ENCODE measurements at places on chromosomes 7 and 10.

GRCh38 chr10:89916468-89917215 is 215.3 kb downstream of the KIF20B start:
- no peak for DNase-seq

- no peak for DNase-seq
Observed at GRCh38 chr10:106832846-106833245, 331.7 kb downstream of the SORCS1 start.

GRCh38 chr7:111413739-111414138 is 148.6 kb downstream of the IMMP2L start:
- DNase-seq, result no peak

DNA sequence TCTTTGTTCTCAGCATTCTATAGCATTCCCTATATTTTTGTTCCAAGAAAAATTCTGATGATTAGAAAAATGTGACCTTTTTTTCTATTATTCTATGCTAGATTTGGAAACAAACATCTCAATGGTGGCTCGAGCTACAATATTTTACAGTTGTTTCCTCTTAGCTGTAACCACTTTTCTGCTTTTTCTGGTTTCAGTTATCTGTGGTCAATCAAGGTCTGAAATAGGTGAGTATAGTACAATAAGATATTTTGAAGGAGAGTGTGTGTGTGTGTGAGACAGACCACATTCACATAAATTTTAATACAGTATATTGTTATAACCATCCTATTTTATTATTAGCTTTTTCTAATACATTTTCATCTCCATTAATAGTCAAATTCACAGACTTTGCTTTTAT is 564.5 kb upstream of the GHITM start:
- DNase-seq, result no peak

GRCh38 chr7:128884561-128885369 is 22.1 kb downstream of the ATP6V1F start:
- DNase-seq, result no peak

- no peak for DNase-seq
Observed at GRCh38 chr7:149791-150636, 42.4 kb upstream of the FAM20C start.

DNA sequence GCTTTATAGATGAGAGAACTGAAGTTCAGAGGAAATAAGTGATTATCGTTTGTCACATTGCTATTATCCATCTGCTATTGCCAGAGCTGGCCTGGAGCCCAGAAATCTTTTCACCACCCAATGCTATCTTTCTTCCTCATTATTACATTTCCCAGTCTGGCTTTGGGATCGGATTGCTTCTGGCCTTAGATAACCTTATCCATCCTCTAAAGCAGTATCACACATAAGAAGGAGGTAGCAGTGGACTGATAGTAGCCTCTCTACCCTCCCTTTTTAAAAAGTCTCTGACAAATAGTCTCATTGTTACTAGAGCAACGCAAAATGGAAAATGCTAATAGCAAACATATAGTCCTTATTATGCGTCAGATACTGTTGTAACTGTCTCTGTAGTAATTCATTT is 1.3 kb upstream of the CLDN12 start:
- no peak for DNase-seq

- DNase-seq, result no peak
Observed at GRCh38 chr7:16357921-16358320, 63.4 kb downstream of the CRPPA start.

- DNase-seq, result no peak
Observed at GRCh38 chr10:44860811-44861736, 50.1 kb upstream of the TMEM72 start.

DNA sequence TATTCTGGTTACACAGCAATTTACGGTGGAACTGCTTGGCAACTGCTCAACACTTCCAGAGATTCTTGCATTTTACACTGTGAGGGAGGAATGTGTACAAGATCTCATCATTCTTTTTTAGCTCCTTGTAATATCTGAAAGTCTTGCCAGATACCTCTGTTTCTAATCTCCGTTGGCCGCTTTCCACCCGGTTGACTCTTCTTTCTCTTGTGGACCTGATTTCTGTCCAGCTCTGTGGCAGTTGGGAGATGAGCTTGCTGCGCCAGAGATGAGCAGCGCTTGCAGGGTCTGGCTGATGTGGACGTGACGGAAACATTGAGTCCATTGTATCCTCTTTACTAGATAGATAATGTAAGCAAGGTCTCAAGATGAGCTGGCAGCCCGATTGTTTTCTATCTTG is 27.6 kb downstream of the SPAG6 start:
- DNase-seq, result no peak

DNA sequence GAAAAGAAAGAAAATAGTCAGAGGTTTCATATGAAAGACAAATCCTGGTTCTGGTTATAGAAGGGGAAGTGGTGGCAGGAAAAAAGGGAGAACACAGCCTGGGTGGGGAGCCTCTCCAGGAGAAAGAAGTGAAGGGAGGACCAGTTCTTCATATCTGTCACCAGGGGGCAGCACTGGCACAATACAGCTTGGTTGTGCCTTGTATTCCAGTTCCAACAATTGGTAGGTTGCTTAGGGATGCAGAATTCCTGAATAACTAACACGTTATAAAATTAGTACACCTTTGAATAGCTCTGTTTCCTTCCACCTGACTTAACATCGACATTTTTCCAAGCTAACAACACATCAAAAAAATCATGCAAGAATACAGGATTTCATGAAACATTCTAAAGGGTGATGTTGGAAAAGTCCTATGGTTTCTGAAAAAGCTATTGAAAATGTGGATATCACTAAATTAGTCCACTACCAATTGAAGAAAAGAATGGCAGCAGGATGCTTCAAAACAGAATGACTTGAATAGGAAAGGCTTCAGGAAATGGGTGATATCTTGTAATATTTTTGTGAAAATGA is 52.9 kb downstream of the CYP26A1 start:
- no peak for DNase-seq

DNA sequence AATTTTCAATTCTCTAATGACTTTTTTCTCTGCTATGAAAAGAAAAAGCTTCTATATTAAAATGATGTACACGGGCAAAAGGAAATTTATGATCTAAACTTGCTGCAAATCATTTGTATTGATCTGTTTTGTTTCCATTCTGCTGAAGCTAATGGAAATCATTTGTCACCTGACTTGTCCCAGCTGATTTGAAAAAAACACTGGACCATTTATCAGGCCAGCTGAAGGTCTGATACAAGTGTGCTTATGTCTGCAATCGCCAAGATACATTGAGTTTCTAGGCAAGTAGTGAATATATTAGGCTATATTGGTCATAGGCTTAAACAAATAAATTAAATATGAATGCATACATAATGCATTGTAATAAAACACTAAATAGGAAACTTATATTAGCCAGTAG is 1309.7 kb downstream of the REEP3 start:
- DNase-seq, result no peak

- DNase-seq, result no peak
Observed at GRCh38 chr10:104706886-104707285, 65.8 kb downstream of the SORCS3 start.

- no peak for DNase-seq
Observed at GRCh38 chr7:29005829-29006228, 47.7 kb upstream of the TRIL start.

- DNase-seq, result no peak
Observed at GRCh38 chr10:21505711-21506278, 19.7 kb downstream of the SKIDA1 start.

GRCh38 chr7:96182424-96183158 is 139.3 kb downstream of the SLC25A13 start:
- no peak for DNase-seq

DNA sequence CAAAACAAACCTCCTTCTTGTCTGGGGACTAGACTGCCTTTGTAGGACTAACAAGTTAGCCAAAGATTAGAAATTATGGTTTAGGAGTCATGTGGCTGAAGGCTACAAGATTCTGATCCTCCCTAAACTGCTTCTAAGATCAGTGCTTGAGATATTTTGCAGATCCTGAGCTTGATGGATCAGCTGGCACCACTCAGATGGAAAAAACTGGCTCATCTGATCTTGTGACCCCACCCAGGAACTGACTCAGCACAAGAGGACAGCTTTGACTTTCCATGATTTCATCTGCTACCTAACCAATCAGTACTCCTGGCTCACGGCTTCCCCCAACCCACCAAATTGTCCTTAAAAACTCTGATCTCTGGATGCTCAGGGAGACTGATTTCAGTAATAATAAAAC is 271.5 kb upstream of the TAC1 start:
- DNase-seq, result no peak

GRCh38 chr7:127551941-127552340 is 33.5 kb downstream of the GCC1 start:
- DNase-seq, result no peak

GRCh38 chr10:92122941-92123450 is 167.9 kb downstream of the CPEB3 start:
- DNase-seq, result no peak

DNA sequence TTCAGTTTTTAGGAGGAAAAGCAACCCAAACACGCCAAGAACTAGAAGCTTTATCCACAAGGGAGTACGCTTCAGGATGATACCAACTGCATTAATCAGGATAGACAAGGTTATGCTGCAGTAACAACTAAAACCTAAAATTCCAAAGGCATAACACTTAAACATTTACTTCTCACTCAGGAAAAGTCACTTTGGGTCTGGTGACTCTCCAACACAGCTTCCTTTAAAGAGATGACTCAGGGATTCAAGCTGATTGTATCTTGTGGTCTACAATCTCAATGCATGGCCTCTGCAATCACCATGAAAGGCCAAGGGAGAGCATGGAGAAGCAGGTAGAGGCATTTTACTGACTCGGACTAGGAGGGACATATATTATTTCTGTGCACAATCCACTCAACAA is 315.8 kb downstream of the KCNMA1 start:
- DNase-seq, result no peak

DNA sequence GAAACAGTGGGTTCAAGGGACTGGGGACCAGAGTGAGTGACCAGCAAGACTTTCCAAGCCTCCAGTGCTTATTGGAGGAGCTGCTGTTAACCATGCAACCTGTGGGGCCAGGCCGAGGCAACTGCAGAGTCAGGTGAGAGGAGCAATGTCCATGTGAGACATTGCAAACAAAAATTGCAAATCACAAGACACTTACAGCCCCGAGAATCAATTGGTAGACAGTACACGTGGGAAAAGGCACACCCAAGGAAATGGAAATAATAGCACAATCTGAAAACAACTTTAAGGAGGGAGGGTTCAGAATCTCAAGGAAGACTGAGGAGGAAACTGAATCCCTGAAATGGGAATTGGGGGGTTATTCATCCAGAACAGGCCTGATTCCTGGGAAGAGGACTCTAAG is 72.6 kb downstream of the GLRX3 start:
- DNase-seq, result no peak

DNA sequence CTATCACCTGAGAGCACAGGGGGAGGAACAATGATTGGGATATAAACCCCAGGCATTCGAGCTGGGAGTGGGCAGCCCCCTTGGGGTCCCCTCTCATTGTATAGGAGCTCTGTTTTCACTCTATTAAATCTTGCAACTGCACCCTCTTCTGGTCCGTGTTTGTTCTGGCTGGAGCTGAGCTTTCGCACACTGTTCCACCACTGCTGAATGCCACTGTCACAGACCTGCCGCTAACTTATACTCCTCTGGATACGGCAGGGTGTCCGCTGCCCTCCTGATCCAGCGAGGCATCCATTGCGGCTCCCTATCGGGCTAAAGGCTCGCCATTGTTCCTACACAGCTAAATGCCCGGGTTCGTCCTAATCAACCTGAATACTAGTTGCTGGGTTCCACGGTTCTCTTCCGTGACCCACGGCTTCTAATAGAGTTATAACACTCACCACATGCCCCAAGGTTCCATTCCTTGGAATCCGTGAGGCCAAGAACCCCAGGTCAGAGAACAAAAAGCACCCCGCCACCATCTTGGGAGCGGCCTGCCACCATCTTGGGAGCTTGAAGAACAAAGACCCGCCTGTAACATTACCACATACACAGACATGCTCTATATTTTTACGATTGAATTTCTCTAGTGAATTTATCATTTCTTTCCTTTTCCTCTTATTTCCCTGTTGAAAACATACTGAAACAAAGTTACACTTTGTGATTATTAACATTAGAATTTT is 9.0 kb downstream of the ZWINT start:
- no peak for DNase-seq

DNA sequence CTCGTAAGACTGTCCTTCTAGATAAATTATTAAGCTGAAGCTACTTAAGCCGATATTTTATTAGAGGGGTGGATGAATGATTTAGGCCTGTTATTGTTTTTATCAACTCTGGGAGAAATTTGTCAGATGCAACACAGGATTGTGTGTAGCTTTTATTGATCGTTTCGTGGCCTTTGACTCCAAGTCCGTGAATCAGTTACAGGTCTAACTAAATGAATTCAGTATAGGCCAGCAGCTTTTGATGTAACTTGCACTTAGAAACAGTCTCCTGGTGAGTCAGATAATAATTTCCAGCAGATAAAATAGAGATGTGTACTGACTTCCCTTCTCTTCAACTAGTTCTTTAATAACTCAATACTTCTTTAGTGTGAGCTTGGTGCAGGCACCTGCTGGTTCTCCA is 341.7 kb upstream of the SMIM30 start:
- DNase-seq, result no peak

- no peak for DNase-seq
Observed at GRCh38 chr10:125057158-125058001, 103.0 kb downstream of the CTBP2 start.

GRCh38 chr10:121049489-121049888 is 198.3 kb downstream of the WDR11 start:
- DNase-seq, result no peak

DNA sequence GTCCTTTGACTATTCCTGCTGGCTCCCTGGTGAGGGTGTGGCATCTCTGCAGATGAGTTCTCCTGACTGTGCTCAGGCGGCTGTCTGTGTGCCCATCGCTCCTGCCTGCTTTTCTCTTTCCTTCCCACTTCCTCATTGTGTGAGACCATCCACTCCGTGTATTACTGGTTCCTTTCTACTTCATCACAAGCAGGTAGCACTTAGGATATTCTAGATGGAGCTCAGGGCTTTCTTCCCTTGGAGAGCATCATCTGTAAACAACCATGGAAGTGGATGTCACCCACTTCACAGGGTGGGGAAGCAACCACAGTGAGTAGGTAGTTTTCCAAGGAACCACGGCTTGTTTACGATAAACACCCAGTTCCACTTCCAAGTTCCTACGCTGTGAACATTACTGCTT is 15.7 kb downstream of the DNAJB6 start:
- no peak for DNase-seq

- no peak for DNase-seq
Observed at GRCh38 chr7:70040970-70041766, 442.9 kb downstream of the AUTS2 start.

DNA sequence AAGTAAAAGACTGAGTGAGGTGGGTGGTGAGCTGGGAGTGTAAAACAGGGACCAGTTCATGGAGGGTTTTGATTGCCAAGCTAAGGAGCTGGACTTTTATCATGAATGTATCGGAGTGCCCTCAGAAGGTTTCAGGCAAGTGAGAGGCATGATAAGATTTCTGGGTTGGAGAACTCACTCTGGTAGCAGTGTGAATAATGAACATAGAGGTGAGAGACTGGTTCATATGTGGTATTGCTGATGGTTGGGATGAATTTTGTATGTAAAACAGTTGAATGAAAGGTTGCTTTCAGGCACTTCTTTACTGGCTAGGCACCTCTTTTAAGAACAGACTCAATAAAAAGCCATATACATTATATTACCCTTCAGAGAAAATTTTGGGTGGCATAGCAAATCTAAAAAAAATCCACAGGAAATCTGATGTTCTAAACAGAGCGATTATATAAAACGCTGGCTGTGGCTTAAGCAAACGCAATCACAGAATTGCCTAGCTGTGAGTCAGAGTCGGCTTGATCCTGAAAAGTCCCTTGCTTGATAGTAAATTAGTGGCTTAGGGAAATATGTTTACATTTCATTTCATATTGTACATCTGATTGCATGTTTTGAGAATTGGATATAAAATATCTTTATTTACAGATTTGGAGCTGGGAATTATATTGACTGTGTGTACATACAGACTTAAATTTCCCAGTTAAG is 92.9 kb upstream of the HDAC9 start:
- DNase-seq, result no peak
